H1 (cell line): ENCODE measurements at places on chromosomes 4 and X.

- DNase-seq: no peak
Observed at GRCh38 chr4:34678431-34678830, 1565.9 kb downstream of the ARAP2 start.

- no peak for DNase-seq
Observed at GRCh38 chrX:39936886-39937770, 160.6 kb downstream of the BCOR start.

- no peak for DNase-seq
Observed at GRCh38 chr4:71389149-71389827, 50.5 kb downstream of the SLC4A4 start.

DNA sequence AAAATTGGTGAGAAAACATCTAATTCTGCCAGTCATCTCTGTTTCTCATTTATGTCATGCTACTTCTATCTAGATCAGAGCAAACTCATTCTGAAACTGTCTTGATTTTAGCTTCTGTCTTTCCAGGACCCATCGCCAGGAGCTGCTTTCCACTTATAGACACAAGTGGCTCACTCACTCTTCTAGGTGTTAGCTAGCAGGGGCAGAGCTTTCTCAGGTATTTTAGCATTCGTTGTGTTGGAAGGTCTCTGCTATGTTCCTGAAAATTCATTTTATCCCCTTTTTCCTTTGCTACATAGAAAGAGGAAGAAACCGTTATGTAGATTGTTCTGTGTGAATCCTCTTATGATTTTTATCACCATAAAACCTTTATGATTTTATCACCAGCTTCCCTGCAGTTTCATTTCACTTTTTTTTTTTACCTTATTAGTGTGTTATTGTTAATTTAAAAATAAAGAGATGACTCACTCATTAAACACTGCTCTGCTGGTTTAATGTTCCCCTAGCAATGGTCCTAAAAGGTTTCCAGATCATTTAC, 246.6 kb upstream of the AADAT start:
- DNase-seq: no peak

DNA sequence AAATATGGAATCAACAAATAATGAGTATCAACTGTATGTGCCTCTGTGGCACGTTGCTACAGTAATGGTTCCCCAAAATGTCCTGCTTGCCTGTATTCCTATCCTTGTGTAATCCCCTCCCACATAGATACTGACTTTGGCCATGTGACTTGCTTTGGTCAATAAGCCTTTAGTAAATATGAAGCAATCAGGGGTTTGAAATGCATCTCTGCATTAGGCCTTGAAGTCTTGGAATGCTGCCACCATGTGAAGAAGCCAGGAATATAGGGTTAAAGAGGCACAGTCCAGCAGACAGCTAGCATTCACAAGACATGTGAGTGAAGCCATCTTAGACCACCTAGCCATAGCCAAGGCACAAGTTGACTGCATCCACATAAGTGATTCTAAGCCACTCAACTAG, 190.9 kb downstream of the GABRB1 start:
- DNase-seq: no peak
